Sigmoid colon (tissue), 7 donors: ENCODE measurements at places on chromosomes 7 and 10. TPM values are rescaled to one million over a fixed set of nuclear protein-coding genes. Genes with fewer than 3 reads are reported as not detected.

The BZW2 gene
- 65.3 TPM for total RNA-seq

The FAM20C gene
- total RNA-seq = 21.0 TPM

The KCNMA1 gene
- total RNA-seq = 332 TPM

The CALML3 gene
- not detected for total RNA-seq

The NPTX2 gene
- total RNA-seq = 8.1 TPM

The HTR7 gene
- 1.4 TPM for total RNA-seq

The ZP3 gene
- 1.4 TPM for total RNA-seq

The ANXA8 gene
- total RNA-seq = 0.16 TPM
